ENCODE measurements at places on chromosomes 3 and 15. TPM values are rescaled to one million over a fixed set of nuclear protein-coding genes. Genes with fewer than 3 reads are reported as not detected.

The FRMD5 gene
- total RNA-seq = 0.09 TPM

The KLHL6 gene
- total RNA-seq = 29.7 TPM

The KBTBD13 gene
- total RNA-seq = not detected

The TFRC gene
- 680 TPM for total RNA-seq

The SCAPER gene
- total RNA-seq = 22.8 TPM

The PLSCR5 gene
- not detected for total RNA-seq

The KBTBD12 gene
- total RNA-seq = not detected

The CCNB2 gene
- total RNA-seq = 57.5 TPM

The HDGFL3 gene
- 19.1 TPM for total RNA-seq

The TMEM266 gene
- total RNA-seq = not detected

The CHMP2B gene
- total RNA-seq = 25.0 TPM

The IFRD2 gene
- 164 TPM for total RNA-seq

The SRP14 gene
- 167 TPM for total RNA-seq

The LDHAL6B gene
- not detected for total RNA-seq

The GABRG3 gene
- not detected for total RNA-seq

DNA sequence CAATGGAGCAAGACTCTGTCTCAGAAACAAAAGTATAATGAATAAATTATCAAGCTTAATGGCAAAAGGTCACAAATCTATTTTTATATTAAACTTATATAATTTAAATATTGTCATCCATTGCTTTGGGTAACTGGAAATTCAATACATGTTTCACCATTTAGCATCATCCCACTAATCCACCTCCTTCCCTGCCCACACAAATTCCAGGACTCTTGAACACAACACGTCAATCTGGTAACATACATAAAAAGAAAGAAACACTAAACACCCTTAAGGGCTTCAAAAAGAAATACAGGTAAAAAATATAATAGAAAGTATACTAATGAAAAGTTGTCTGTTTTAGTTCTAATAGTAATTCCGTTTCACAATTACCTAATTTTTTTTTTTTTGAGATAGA is 149.4 kb downstream of the STAG1 start:
- no peak for DNase-seq
- H3K27me3 ChIP-seq = no peaks in the 10 kb centered on the region
- H3K27ac ChIP-seq = no peak overlapping the region
- peaks cover 28% of the 10 kb centered on the region for H3K36me3 ChIP-seq

GRCh38 chr3:50819882-50820281 is 145.2 kb downstream of the DOCK3 start:
- H3K4me1 ChIP-seq = peaks cover 4% of the 10 kb centered on the region
- no peaks in the 10 kb centered on the region for H3K27me3 ChIP-seq
- no peak for DNase-seq
- no peaks in the 10 kb centered on the region for H3K36me3 ChIP-seq

GRCh38 chr15:78208887-78209645 is 25.3 kb downstream of the ACSBG1 start:
- H3K27ac ChIP-seq = no peak overlapping the region
- no peak overlapping the region for H3K4me3 ChIP-seq
- peaks cover 6% of the 10 kb centered on the region for H3K27me3 ChIP-seq
- no peaks in the 10 kb centered on the region for H3K36me3 ChIP-seq
- DNase-seq = no peak

- H3K4me3 ChIP-seq = no peak overlapping the region
- no peak overlapping the region for H3K27ac ChIP-seq
- no peaks in the 10 kb centered on the region for H3K36me3 ChIP-seq
- H3K4me1 ChIP-seq = no peaks in the 10 kb centered on the region
These were observed 217.9 kb upstream of the THBS1 start for GRCh38 chr15:39362821-39363561.

GRCh38 chr15:73601451-73602445 is 31.4 kb downstream of the NPTN start:
- no peaks in the 10 kb centered on the region for H3K27me3 ChIP-seq
- DNase-seq = no peak
- H3K4me1 ChIP-seq = peaks cover 1% of the 10 kb centered on the region
- H3K27ac ChIP-seq = no peak overlapping the region
- no peak overlapping the region for H3K4me3 ChIP-seq

- H3K36me3 ChIP-seq = no peaks in the 10 kb centered on the region
- no peaks in the 10 kb centered on the region for H3K4me1 ChIP-seq
- no peak overlapping the region for H3K27ac ChIP-seq
- H3K27me3 ChIP-seq = no peaks in the 10 kb centered on the region
- no peak for DNase-seq
- H3K4me3 ChIP-seq = no peak overlapping the region
These were observed 99.4 kb downstream of the ADAMTS9 start for GRCh38 chr3:64588380-64588779.

- H3K27me3 ChIP-seq = no peaks in the 10 kb centered on the region
- H3K36me3 ChIP-seq = no peaks in the 10 kb centered on the region
- no peak for DNase-seq
- H3K27ac ChIP-seq = no peak overlapping the region
- no peaks in the 10 kb centered on the region for H3K4me1 ChIP-seq
These were observed 908.0 kb upstream of the ROBO1 start for GRCh38 chr3:80675790-80676189.

- no peak for DNase-seq
- no peak overlapping the region for H3K4me3 ChIP-seq
- peaks cover 13% of the 10 kb centered on the region for H3K4me1 ChIP-seq
- H3K36me3 ChIP-seq = no peaks in the 10 kb centered on the region
- H3K27ac ChIP-seq = no peak overlapping the region
- H3K27me3 ChIP-seq = peaks cover 4% of the 10 kb centered on the region
These were observed 5.2 kb upstream of the VPS8 start for GRCh38 chr3:184806567-184807271.

GRCh38 chr3:155270485-155271342 is 22.8 kb downstream of the STRIT1 start:
- no peak overlapping the region for H3K27ac ChIP-seq
- no peaks in the 10 kb centered on the region for H3K36me3 ChIP-seq
- no peak overlapping the region for H3K4me3 ChIP-seq
- H3K27me3 ChIP-seq = no peaks in the 10 kb centered on the region

GRCh38 chr3:193240850-193241706 is at the start of gene PLAAT1:
PLAAT1 (plus strand) TSS chr3:193241222; CDS start chr3:193255651, 14,429 bp downstream.
- H3K4me3 ChIP-seq = no peak within 1 kb of the TSS
- no peak for DNase-seq
- no peak within 1 kb of the TSS for H3K27ac ChIP-seq
- peaks cover 29% of the 10 kb centered on the region for H3K27me3 ChIP-seq
- peaks cover 2% of the 10 kb centered on the region for H3K4me1 ChIP-seq

GRCh38 chr3:117518364-117518763 is 808.8 kb downstream of the TUSC7 start:
- no peaks in the 10 kb centered on the region for H3K36me3 ChIP-seq
- H3K4me3 ChIP-seq = no peak overlapping the region
- no peak for DNase-seq
- H3K4me1 ChIP-seq = no peaks in the 10 kb centered on the region
- H3K27me3 ChIP-seq = no peaks in the 10 kb centered on the region
- H3K27ac ChIP-seq = no peak overlapping the region

DNA sequence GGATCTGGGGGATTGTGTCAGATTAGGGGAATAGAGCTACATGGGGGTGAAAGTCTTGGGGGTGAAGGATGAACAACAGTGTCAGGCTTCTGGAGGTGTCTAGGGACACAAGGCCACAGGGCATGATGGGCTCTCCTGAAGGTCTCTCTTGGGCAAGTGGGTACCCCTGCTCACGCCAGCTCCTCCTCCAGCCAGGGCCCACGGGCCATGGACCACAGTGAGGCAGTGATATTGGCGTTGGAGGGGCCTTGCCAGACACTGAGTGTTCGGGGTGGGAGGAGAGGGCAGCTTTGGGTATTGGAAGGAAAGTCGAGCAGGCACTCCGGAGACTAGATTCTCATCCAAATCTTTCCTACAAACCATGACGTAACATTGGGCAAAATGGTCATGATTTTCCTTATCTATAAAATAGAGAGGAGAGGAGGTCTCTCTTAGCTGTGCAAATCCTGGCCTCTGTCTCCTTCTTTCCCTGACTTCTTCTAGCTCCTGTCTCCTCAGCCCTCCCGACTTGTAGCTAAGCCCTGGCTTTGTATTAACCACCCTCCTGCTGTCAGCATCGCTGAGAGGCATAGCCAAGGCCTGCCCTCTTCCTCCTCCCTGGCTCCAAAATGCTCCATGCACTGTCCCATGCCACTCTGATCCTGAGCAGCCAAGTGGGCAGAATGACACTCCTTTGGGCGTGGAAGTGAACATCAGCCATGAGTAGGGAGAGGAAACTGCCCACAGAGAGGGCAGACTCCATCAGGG is 24.0 kb upstream of the SRP14 start:
- no peaks in the 10 kb centered on the region for H3K27me3 ChIP-seq
- H3K4me1 ChIP-seq = peaks cover 26% of the 10 kb centered on the region
- H3K27ac ChIP-seq = no peak overlapping the region
- DNase-seq = no peak
- H3K36me3 ChIP-seq = peaks cover 5% of the 10 kb centered on the region

- H3K27ac ChIP-seq = no peak overlapping the region
- DNase-seq = no peak
- H3K4me3 ChIP-seq = no peak overlapping the region
- peaks cover 7% of the 10 kb centered on the region for H3K36me3 ChIP-seq
- peaks cover 49% of the 10 kb centered on the region for H3K4me1 ChIP-seq
These were observed 52.2 kb upstream of the HEG1 start for GRCh38 chr3:125107861-125108567.

- DNase-seq = no peak
- no peak overlapping the region for H3K4me3 ChIP-seq
- no peak overlapping the region for H3K27ac ChIP-seq
- H3K27me3 ChIP-seq = peaks cover 10% of the 10 kb centered on the region
- H3K36me3 ChIP-seq = no peaks in the 10 kb centered on the region
These were observed 317.2 kb upstream of the PROK2 start for GRCh38 chr3:72102112-72102616.

DNA sequence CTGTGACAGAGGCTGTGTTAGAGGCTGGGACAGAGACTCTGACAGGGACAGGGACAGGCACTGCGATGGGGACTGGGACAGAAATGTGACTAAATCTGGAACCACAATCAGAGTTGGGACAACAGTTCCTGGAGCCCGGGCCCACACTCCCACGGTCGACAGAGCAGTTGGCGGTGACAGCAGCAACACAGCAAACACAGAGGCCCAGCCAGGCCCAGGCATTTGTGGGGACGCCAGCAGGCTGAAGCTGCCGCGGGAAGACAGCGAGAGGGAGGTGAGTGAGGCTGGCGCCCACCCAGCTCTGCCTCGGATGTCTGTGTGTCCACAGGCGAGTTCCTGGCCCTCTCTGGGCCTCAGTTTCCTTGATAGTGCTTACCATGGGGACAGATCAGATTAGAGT is 9.3 kb upstream of the HCN4 start:
- peaks cover 3% of the 10 kb centered on the region for H3K27me3 ChIP-seq
- H3K4me1 ChIP-seq = no peaks in the 10 kb centered on the region
- no peak overlapping the region for H3K27ac ChIP-seq
- no peak overlapping the region for H3K4me3 ChIP-seq

DNA sequence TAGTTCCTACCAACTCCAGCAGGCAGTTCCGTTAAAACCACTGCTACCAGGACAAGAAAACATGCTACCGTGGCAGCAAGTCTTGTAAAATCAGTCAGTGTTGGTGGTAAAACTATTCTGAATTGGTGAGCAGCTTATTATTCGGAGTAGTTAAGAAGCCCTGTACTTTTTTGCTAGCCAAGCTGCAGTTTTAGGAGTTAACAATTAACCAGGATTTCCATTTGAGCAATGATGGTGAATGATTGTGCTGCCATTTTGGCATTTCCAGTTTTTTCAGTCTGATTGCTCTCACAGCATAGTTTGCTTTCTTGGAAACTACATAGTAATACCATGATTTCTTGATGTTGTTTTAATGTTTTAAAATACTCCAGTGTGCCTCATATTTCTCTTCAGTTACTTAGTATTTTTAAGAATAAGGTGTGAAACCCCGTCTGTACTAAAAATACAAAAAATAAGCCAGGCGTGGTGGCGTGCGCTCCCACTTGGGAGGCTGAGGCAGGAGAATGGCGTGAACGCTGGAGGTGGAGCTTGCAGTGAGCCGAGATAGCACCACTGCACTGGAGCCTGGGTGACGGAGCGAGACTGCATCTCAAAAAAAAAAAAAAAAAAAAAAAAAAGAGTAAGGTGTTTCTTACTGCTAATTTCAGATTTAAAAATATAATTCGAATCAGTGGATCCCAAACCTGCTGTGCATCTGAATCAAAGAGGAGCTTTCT is 43.8 kb upstream of the SCAANT1 start:
- DNase-seq = no peak
- peaks cover 30% of the 10 kb centered on the region for H3K4me1 ChIP-seq
- no peaks in the 10 kb centered on the region for H3K27me3 ChIP-seq

- H3K27ac ChIP-seq = no peak overlapping the region
- no peak overlapping the region for H3K4me3 ChIP-seq
- peaks cover 18% of the 10 kb centered on the region for H3K4me1 ChIP-seq
- DNase-seq = no peak
- H3K27me3 ChIP-seq = no peaks in the 10 kb centered on the region
These were observed 72.2 kb downstream of the DLG1 start for GRCh38 chr3:197226179-197226578.

GRCh38 chr3:52891615-52892081 is 5.7 kb downstream of the STIMATE start:
- peaks cover 58% of the 10 kb centered on the region for H3K4me1 ChIP-seq
- peaks cover 19% of the 10 kb centered on the region for H3K36me3 ChIP-seq
- peak overlapping the region; percentile 30 for H3K27ac ChIP-seq
- H3K27me3 ChIP-seq = no peaks in the 10 kb centered on the region

GRCh38 chr15:49255966-49256759 is 86.1 kb downstream of the GALK2 start:
- H3K27me3 ChIP-seq = no peaks in the 10 kb centered on the region
- H3K36me3 ChIP-seq = peaks cover 20% of the 10 kb centered on the region
- no peak overlapping the region for H3K4me3 ChIP-seq
- DNase-seq = no peak
- H3K27ac ChIP-seq = no peak overlapping the region
- H3K4me1 ChIP-seq = no peaks in the 10 kb centered on the region

DNA sequence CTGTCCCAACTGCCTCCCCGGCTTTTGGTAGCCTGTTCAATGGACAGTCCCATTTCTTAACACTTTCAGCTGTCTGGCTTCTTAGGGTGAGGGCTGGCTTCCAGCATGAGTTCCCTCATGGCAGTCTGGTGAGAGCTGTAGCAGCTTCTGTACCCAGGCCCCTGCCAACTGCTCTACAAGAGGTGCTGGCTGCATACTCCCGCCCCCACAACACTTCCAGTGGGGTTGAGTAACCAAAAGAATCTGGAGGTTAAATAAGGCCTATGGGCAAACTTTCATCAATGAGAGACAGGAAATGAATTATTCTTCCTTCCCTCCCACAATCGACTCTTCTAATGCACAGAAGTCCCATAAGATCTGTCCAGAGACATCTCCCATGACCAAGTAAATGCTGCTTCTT is 145.0 kb downstream of the NEK10 start:
- no peaks in the 10 kb centered on the region for H3K4me1 ChIP-seq
- no peak for DNase-seq
- no peak overlapping the region for H3K4me3 ChIP-seq
- no peaks in the 10 kb centered on the region for H3K27me3 ChIP-seq
- no peak overlapping the region for H3K27ac ChIP-seq

- H3K4me1 ChIP-seq = peaks cover 48% of the 10 kb centered on the region
- H3K27me3 ChIP-seq = no peaks in the 10 kb centered on the region
- no peak for DNase-seq
- no peak overlapping the region for H3K4me3 ChIP-seq
These were observed 7.6 kb downstream of the SLC27A2 start for GRCh38 chr15:50189633-50190032.

GRCh38 chr3:111534701-111535100 is 7.3 kb upstream of the CD96 start:
- H3K36me3 ChIP-seq = peaks cover 4% of the 10 kb centered on the region
- H3K4me1 ChIP-seq = peaks cover 28% of the 10 kb centered on the region
- no peak overlapping the region for H3K27ac ChIP-seq
- no peak overlapping the region for H3K4me3 ChIP-seq

Measured in activated T-helper 2 cell treated with anti-CD3 and anti-CD28 coated beads, Interferon-gamma antibody, Interleukin-2, Interleukin-4, amounts not matched to agents 10 μg/mL and 5 μg/mL and 100 μg/mL, durations not matched to agents 14 hours and 24 hours and 36 hours (primary cell).